ENCODE measurements at places on chromosomes 1 and 21.

DNA sequence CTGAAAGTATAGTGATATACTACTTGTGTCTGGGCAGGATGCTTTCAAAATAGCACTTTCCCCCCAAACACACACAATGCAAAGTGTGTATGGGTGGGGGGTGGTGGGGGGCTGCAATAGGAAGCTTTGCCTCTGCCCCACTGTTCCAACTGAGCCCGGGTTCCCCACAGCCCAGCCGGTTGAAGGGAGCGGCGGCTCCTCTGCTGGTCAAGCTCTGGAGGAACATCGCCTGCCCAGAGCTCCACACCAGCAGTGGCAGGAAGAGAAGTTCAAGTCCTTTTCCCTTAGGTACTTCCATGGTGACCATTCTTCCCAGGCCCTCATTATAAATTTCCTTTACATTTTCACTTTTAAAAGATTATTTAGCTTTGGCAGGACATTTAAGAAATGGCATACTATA is 74.9 kb downstream of the CAPZB start:
- no peak for DNase-seq

DNA sequence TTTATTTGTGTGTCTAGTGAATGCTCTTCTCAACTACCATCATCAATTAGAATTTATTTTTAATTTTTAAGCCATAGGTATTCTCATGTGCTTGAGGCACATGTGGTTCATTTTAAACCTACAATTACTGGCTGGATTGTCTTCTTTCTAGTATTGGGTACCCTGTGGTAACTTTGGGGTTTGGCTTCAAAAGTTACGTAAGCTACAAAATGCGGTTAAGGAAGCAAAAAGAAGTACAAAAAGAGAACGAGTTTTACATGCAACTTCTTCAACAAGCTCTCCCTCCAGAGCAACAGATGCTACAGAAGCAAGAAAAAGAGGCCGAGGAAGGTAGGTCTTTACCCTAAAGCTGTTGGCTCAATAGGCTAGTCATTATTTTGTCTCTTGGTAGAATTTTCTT is 25.8 kb downstream of the MACO1 start:
- no peak for DNase-seq

- DNase-seq = no peak
These were observed 8.1 kb upstream of the IFI44 start for GRCh38 chr1:78641558-78641957.

- no peak for DNase-seq
These were observed 516.9 kb downstream of the AMY1C start for GRCh38 chr1:104266612-104267011.

- no peak for DNase-seq
These were observed 625.9 kb upstream of the PKN2 start for GRCh38 chr1:88058205-88058604.

- no peak for DNase-seq
These were observed 29.2 kb downstream of the B3GALT5 start for GRCh38 chr21:39641827-39642450.

DNA sequence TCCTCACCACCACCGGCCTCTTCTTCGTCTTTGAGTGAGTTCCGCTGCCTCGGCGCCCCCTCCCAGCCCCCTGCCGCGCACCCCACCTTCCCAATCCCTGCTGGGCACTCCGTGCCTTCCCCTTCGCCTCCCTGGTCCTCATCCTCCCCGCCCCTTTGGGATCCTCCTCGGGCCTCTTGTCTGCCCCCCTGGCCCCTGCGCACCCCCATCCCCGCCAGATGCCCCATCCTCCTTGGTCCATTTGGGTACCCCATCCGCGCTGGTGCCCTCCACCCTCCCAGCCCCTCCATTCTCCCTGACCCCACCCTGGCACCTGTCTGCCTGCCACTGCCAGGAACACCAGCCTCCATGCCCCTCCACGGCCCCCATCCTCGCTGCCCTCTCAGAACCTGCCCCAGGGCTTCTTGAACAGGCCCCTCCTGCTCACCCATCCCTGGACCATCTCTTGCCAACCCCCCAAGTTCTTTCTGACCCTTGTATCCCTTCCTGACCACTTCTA is 667 bp downstream of the ZDHHC18 start:
- no peak for DNase-seq

DNA sequence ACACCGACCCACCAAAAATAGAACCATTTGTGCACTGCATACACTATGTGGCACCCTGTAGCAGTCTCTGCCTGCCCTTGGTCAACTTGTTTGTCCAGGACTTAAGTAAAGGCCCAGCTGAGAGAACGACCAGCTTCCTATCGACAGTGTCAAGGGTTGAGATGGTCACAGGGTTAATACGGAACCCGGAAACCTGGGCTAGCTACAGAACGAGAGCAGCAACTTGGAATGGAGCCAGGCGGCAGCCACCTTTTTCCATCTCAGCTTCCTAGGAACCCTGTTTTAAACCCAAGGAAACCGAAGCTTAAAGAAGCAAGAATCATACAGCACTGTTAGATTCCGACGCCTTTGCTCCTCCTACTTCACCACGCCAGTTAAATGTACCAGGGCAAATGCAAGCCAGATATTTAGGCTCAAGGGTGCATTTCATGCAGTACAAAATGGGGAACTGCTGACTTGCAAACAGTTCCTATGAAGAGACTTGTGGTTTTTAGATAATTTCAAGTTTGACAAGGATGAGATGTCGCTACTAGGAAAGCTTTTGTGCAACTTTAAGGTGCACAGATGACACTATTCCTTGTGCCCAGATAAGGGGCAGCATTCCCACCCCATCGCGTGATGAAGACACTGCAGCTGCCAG is 35.5 kb downstream of the SLC66A1 start:
- no peak for DNase-seq

DNA sequence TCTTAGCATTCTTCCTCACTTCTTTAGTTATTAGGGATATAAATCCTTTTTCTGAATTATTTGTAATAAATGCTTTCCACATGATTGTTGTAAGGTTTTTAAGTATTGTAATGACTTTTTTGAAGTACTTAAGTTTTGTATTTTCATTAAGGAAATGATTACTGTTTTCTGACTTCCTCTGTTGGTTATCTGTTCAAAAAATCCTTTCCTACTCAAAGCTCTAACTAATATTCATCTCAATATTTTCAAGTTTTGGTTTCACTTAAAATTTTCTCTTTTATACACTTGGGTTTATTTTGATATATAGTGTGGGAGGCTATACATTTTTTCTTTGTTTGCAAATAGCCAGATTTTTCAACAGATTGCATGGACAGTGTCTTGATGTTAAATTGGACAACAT is 59.9 kb upstream of the NHLH2 start:
- no peak for DNase-seq

GRCh38 chr21:29939924-29940275 is at the start of gene GRIK1:
GRIK1 (minus strand) TSS chr21:29939996.
- no peak for DNase-seq

Measured in DMS153 (cell line).